ENCODE measurements at places on chromosomes 4 and X.

DNA sequence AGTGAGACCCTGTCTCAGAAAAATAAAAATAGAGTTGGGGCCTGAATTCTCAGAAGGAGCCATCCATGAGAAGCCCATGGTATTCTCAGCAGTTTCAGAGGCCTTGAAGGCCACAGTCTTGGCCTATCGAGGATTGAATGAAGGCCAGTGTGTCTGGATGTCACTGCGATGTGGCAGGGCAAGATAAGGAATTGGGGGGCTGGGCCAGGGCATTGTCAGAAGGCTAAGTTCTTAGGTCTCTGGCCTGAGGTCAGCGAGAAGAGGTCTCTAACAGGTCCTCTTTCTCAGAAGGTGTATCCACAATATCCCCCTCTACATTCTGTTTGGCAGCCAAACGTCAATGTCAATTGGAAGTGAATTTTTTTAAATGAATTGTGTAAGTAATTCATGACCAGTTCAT, 5.7 kb downstream of the ZNF275 start:
- DNase-seq = no peak

DNA sequence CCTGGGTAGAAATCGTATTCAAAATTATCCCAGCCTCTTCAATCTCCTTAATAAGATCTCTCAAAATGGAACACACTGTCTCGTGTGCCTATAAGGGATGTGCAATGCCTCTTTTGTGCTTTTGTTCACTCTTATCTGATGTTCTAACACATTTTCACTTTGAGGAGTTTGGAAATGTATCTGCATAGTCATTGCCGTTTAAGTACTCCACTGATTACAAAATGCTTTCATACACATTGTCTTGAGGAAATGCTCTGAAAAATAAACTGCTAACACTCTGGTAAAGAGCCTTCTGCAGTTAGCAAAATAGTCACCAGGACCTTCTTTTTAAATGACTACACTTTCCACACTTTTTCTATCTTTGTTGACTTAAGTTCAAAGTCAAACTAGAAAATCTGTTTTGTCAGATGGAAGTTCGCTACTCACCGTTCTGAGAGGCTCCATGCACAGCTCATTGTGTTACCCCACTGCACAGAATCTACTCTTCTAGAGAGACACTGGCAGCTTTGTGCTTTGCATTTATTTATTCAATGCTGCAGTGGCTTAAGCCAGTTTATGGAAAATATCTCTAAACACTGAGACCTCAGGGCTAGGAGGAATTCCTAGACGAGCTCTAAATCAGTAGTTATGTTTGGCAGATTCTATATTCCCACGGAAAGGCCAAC, 159.0 kb downstream of the CHIC2 start:
- no peak for DNase-seq

GRCh38 chr4:135533053-135533452, 1331.5 kb upstream of the PABPC4L start:
- no peak for DNase-seq

GRCh38 chr4:165592386-165592785, 213.6 kb downstream of the CPE start:
- DNase-seq = no peak

GRCh38 chr4:30380404-30380998, 339.7 kb upstream of the PCDH7 start:
- DNase-seq = peak; percentile 76

GRCh38 chr4:144174401-144175067, 34.0 kb upstream of the GYPA start:
- DNase-seq = peak; percentile 37

GRCh38 chrX:65706041-65706828, 38.8 kb downstream of the MSN start:
- peak; percentile 72 for DNase-seq

DNA sequence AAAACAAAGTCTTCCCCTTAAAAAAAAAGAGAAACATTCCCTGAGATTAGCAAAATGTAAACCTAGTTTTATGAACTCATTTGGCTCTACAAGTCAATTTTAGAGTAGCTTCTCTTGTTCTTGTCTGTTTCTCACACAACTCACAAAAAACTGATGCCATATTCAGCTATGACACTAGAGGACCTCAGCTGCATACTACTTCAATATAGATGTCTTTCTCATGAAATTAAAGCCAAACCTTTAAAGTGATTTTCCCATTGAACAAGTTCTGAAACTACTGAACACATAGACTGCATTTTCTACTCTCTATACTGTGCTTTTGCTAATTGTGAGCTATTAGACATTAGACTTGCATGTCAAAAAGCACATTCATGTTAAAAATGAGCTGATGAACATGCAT, 49.8 kb downstream of the TBCK start:
- peak; percentile 13 for DNase-seq

DNA sequence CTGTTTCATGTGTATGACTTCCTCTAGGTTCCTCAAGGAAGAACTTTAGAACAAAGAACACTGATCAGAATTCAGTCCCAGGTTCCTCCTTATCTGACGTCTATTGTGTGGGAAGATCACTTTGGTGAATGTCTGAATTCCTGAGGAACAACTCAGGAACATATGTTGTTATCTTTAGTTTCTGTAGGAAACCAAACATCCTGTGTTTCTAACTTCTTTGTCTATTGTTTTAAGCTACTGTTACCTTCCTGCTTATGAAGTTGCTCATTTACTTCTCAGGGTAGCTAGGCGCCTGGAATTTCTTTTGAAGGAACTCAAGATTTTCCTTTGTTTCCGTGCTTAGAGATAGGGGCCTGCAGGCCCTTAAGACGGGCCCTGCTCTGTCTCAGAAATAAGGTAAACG, 46.2 kb downstream of the MAGEB5 start:
- DNase-seq = peak; percentile 10

GRCh38 chrX:14291666-14292500, 237.5 kb upstream of the GLRA2 start:
- no peak for DNase-seq

DNA sequence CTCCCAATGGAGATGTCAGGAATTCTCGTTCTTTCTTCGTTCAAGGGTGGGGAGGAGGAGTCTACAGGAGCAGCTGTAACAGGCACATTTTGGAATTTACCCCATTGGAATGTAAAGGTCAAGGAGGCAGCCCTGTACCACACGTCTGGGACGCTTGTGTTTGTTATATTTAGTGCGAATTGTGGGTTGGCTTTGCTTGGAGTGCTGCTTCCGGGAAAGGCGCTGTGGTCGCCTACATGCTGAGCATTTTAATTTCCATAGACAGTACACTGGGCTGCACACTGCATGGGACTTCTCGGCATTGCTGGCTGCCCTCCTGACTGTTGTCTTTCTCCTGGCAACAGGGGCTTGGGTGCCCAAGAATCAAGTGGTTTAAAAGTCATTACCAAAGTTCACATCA, 12.8 kb downstream of the GYG2 start:
- DNase-seq = no peak

GRCh38 chrX:20947411-20947912, 426.8 kb upstream of the CNKSR2 start:
- DNase-seq = no peak

GRCh38 chr4:75698963-75699228, 25.5 kb upstream of the USO1 start:
- DNase-seq = no peak

DNA sequence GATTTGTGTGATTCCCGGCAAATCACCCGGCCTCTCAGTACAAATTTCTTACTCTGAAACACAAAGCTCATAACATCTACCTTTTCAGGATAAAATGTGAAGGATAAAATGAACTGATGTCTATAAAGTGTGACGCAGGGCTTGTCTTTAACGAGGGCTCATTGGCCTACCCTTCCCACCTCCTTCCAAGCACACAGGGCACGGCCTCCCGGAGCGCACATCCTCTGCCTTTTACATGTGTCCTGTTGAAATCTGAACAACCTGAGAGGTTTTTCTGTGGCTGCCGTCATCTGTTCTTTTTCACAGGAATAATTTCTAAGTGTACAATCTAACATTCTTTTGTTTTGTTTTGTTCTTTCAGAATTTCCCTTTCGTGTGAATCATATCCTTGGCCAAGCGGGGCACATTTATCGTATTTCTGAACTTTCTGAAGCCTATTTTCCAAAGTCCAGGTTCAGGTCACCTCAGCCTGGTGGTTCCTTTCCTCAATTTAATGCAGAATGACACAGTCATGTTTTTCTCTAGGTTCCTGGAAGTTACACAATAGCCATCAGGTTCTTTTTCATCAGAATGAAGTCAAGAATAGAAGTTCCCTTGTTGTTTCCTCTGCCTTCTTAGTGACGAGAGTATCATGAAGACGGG, 53.1 kb upstream of the SPRY1 start:
- no peak for DNase-seq

DNA sequence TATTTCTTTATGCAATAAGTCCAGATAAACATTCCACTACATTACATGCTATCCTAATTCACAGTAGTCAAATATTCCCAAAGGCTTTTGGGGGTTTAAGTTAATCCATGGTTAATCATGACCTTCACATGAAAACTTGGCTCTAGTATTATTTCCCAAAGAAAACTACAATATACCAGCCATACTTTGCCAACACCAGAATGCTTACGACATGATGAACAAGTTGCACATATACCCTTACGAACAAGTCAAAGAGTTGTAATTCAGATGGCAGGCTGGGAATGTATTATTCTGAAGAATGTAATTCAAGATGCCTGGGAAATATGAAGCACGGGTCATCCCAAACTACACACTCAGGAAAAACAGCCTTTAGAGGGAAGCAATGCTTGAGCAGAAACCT, 499.6 kb downstream of the PPARGC1A start:
- no peak for DNase-seq

DNA sequence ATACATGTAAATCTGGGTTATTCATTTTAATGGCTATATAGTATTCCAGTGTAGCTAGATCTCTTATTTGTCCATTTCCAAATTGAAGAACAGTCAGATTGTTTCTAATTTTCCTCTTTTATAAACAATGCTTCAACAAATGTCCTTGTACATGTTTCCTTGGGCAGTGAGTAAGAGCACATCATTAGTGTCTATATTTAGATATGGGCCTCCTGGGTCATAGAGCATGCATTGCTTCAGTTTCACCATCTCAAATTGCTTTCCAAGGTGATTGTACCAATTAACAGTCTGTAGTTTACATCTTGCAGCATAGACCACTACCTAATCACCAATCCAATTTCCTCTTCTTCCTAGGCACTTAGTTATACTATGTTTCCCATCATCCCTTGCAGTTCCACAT, 13.4 kb downstream of the PHKA2 start:
- no peak for DNase-seq

GRCh38 chr4:116150152-116150551, 935.2 kb downstream of the TRAM1L1 start:
- DNase-seq = no peak

DNA sequence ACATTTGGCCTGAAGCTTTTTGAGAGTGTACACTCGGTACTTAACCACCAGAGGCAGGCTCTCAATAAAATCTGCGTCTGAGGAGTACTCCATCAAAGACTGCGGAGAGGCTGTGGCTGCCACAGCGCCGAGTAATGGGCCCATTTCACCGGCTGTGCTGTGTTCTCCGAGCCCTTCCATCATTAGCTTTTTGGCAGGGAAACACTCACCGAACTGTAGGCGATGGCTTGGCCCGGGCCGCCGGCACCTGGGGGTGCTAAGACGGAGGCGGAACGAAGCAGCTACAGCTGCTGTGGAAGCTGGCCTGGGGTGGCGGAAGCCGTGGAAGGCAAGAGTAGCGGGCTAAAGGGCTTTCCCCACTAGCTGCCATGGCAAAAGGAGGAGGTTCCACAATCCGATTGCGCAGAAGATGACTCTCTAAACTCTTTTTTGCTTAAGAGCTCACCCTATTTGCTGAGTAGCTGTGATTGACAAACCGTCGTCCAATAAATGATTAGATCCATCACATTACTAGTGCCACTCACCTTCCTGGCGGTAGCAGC, 48.5 kb upstream of the PABPC1L2A start:
- DNase-seq = peak; percentile 73

DNA sequence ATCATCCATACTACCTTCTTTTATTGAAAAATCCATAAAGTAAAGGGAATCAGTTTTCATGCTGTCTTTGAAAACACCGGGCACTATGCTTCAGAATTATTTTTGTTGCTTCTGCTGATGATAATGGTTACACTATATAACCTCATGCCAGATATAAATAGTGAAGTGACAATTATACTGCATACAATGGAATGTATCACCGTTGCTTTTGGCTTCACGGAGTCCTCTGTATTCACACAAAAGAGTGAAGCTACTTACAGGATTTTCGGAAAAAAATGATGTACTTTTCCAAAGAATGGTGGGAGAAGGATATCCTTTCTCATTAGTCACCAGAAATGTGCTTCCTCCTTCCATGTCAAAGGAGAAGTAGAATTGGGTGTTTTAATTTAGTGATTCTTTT, 159.1 kb upstream of the PITX2 start:
- DNase-seq = no peak

DNA sequence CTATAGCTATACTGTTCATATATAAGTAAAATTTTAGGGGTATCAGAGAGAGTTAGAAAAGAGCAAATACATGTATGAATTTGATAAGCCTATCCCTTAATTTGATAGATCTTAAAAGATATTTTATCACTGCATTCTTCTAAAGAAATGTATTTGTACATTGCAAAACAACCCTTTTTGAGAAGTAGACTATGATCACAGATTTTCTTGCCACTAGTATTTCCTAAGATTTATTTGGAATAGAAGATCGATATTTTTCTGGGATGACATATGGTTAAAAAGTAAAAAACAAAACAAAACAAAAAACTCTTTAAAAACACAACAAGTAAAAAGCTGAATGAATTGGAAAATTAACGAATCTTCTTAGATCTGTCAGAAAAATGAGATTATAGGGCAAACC, 27.4 kb downstream of the TET2 start:
- no peak for DNase-seq

- DNase-seq = no peak
Measured at GRCh38 chrX:2547736-2548135, 47.0 kb upstream of the DHRSX start.

All from urothelium cell line (cell line).